ENCODE measurements at places on chromosomes 1 and 21.

GRCh38 chr1:1000357-1001056 is 610 bp upstream of the HES4 start:
- peak; percentile 87 for DNase-seq

DNA sequence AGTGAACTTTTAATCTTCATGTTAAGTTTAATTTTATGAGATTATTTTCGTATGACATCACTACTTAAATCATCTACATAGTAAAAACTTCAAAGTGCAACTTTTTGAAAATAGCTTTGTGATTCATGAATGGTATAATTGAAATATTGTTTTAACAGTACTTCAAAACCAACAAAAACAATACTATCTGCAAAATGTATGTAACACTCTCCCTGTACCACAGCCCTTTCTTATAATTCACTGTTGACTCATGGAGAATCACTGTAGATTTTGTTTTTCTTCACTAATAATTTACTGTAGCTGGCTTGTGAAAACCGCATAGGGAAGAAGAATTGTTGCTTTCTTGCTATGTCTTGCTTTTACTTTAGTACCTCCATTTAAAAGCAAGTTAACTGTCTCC is 301.4 kb upstream of the ADAMTS5 start:
- no peak for DNase-seq

GRCh38 chr1:109089242-109090015 is 1.1 kb upstream of the TMEM167B start:
- no peak for DNase-seq

GRCh38 chr1:209937996-209938959 is at the start of gene SYT14:
Gene SYT14 (plus strand): TSS chr1:209938217. CDS start chr1:209938265, 48 bp downstream.
- DNase-seq, result no peak

DNA sequence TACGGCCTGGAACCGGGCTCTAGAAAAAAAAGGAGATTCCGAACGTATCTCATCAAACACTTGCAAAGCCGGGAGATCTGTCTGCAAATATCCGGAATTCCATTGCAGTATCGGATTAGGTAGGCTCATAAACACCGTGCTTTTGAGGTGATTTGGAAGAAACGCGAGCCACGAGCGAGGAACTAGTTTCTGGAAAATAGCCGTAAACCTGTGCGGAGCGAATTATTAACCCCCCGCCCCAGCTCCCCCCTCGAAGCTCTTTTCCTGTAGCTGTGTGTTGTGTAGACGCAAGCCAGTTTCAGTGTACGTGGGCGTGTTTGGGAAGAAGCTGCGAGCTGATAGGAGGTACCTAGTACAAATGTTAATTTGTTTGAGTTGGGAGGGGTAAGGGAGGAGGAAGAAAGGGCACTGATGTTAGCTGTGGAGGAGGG is 1.1 kb downstream of the RALGPS2 start:
- DNase-seq, result peak; percentile 56

GRCh38 chr1:216779686-216780085 is 56.5 kb upstream of the ESRRG start:
- DNase-seq, result no peak

DNA sequence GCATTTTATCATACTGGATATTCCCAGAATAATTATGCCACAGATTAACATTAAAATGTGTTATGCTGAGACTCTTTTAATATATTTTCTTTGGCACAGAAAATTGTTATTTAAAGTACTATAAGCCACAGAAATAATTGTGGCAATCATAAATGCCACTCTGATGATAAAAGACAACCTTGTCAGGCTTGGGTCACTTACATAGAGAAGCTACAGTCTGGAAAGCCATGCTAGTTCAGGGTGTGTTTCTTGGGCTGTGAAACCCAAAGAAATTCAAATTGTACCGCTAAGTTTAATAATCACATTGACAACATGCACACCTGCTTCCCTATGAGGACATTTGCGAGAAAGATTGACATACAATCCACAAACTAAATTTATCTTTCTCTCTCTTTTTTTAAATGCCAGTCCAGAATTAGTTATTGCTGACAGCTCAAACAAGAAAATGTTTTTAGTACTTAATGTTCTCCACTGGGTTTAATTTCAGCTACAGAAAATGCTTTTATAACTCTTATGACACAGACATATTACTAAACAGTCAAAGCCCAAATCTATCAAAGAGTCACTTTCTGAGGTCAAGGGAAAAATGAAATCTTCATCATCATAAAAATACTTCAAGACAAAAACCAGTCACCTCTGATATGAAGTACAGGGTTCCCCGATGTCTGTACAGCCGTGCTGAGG is 38.7 kb downstream of the TTC13 start:
- no peak for DNase-seq

Data from muscle of arm (tissue), 14 donors.